ENCODE measurements at places on chromosomes 7 and 10.

DNA sequence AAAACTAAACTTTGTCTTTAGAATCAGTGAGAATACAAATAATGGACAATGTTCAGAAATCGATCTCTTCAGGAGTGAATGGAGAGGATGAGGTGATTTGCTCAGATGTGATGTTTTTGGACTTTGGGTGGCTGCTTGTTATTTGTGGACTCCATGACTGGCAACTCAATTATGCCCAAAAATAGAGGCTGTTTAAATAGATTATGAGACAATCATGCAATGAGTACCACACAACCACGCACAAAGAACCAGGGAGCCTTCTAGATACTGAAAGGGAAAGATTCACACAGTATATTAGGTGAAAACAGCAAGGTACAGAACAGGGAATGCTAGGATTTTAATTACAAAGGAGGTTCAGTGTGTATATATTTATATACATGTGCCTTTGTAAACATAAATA is 141.3 kb upstream of the ANK3 start:
- no peak for DNase-seq

GRCh38 chr7:127107601-127108007 is 145.1 kb downstream of the GRM8 start:
- DNase-seq: peak; percentile 37

DNA sequence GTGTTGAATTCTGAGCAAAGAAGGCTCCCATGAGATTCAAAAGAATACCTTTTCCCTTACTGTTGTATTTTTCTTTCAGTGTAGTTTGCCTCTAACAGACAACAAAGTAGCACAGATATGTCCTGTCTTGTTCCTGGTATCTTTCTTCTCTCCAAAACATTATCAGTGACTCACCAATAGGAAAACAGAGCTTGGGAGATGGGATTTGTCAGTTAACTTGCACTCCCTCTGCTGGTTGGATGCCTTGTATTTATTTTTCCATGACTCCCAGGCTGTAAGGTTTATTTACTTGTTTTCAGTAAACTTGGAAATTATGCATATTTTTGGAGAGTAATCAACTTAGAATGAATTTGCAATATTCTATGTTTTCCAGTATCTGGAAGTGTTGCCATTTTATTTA is 129.7 kb downstream of the SAMD9 start:
- no peak for DNase-seq

DNA sequence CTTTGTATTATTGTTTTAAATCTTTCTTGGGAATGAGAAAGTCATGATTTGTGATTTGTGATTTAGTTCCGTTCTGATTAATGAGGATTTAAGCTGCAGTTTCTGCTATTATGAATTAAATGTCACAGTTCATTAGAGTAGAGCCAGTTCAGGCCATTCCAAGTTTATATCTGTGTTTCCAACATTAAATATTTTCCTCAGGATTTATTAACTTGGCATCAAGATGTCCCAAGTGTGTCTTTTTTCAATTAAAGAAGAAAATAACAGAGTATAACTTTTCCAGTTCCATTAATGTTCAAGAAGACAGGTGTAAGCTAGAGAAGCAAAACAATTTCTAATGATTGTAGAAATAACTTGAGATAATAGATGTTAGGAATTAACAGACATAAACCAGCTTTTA is 1183.2 kb upstream of the CELF2 start:
- no peak for DNase-seq

DNA sequence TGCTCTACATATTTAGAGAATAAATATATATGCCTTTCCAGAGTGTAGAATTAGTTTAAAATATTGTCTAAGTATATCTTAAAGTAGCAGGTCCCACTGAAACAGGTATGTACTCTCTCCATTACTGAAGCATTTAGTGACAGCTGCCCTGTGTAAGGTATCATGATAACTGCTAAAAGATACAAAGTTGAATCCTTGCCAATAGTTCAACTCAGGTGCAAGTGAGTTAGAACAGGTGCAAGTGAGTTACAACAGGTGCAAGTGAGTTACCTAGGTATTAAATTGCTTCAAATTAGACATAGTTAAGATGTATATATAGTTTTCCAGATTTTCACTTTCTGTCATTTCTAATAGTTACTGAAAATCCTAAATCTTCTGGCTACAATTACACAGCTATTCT is 119.1 kb downstream of the CNOT4 start:
- no peak for DNase-seq

DNA sequence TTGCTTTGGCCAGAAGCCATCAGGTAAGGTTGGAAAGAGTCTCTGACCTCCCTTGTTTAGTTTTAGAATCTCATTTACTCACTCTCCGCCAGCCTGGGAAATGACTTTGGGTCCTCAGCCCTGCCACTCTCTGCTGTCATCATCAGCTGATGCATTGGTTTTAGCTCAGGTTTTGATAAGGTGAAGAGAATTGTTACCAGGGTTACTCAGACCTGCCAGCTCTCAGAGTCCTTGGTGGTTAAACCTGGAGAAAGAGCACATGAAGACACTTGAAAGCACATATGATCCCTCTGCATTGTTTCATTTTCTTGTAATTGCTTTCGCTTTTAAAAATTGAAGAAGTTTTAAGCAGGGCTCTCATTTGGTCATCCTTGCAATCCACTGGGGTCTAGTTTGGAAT is 4.0 kb upstream of the CROT start:
- no peak for DNase-seq

GRCh38 chr7:82567841-82568240 is 124.3 kb upstream of the CACNA2D1 start:
- DNase-seq: no peak

GRCh38 chr7:41222746-41223145 is 480.1 kb downstream of the INHBA start:
- no peak for DNase-seq

GRCh38 chr7:103995554-103995953 is 6.1 kb upstream of the RELN start:
- DNase-seq: no peak

DNA sequence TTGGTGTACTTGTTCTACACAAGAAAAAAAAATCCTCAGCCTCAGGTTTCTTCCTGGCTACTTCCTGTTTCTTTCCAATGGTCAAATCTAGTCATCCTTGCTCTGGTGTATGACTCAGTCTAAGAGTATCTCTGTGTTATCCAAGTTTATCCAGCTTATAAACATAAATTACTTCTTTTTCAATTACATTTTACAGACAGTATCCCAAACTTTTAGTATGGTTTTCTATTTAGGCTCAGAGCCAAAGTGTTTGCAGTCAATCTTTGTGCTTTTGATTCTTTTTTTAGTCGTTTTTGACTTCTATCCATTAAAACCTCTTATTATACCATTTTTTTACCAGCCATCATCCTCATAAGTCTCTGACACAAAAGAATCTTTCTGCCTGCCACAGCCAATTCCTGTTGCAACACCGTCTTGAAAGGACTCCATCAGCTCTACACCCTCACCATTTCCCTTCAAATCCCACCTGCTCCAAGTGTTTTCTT is 294.6 kb downstream of the PTEN start:
- DNase-seq: no peak

- DNase-seq: no peak
Observed at GRCh38 chr10:8349610-8350249, 295.2 kb downstream of the GATA3 start.
